ENCODE measurements at places on chromosomes 1 and 21.

DNA sequence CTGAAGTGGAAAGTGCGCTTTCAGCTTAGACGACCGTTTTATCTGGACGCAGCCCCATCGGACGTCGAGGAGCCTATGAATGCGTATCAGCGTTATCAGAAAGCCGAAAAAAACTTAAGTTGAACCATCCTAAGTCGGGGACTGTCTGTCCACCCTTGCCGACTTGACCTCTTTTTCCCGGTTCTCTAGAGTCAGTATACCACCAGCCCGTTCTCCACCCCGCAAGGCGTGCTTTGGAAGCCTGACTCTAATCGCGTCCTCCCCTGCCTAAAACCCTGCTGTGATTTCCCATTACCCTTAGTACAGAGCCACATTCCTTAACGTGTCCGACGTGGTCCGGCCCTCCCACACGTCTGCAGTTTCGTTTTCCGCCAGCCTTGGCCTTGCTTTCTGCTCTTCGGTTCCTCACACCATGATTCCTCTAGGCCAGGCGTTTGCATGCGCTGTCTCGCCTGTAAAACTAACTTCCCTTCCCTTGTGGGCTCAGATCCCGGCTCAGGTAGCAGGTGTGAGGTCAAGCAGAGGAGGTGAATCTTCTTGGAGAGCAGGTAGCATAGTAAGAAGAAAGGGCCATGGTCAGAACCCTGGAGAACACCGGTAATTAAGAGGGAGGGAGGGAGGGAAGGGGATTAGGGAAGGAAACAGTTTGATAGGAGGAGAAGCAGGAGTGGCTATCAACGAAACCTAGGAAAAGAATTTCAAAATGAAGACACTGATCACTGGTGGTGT, 865 bp downstream of the ADPRS start:
- DNase-seq = no peak

DNA sequence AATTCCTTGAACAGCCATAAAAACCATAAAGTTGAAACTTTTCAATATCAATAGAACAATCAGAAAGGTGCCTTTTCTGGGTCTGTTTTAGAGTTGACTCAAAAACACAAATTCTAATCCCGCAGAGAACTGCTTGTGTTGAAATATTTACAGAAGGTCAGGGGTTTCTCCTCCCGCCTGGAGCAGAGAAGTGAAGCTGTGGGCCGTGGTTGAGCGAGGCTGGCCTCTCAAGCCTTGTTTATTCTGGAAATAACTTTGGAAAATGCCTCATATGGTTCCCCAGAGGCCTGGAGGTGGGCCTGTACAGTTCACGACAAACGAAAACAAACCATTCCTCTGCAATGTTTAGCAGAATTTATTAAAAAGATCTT, 90.8 kb upstream of the ERRFI1 start:
- no peak for DNase-seq

GRCh38 chr1:211613108-211613947, 34.4 kb upstream of the SLC30A1 start:
- no peak for DNase-seq

GRCh38 chr1:78370779-78371482, 119.8 kb upstream of the PTGFR start:
- DNase-seq = no peak

GRCh38 chr1:20381045-20381641, 90.5 kb downstream of the VWA5B1 start:
- DNase-seq = no peak

DNA sequence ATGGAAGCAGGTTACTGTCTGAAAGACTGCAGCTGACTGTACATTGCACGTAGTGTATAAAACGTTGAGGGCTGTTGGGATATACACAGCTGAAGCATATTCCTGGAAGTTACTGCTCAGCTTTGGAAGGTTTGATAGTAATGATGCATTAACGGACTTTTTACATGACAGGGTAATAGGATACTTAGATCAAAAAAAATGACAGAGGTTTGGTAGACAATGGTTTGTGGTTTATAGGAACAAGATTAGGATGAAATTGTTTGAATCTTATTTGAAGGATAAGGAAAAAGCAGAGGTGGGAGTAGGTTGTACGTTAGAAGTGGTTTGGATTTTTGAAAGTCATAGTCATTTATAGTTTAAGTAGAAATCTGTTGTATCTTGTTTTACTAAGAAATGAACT, 33.0 kb downstream of the ADGRL2 start:
- DNase-seq = no peak

- peak; percentile 66 for DNase-seq
These were observed 133.4 kb downstream of the COP1 start for GRCh38 chr1:176073524-176074157.

- DNase-seq = no peak
These were observed 21.4 kb upstream of the FASLG start for GRCh38 chr1:172637522-172637921.

DNA sequence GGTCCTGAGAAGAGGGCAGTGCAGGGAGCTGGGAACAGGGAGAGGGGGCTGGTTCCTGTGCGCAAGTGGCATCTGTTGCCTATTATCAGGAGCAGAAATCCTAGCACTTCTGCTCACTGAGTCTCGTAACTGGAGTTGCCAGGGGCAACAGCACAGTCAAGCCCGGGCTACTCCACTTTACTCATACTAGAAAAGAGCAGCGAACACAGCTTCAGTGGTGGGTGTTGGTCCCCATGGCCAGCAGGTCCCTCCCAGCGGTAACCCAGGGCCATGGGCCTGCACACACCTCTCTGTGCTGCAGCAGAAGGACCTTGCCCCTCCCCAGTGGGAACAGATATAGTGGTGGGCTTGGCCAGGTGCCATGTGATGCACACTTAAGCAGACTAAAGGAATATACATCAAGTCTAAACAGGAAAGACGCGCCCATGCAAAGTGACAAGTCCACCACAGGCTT, 8.5 kb downstream of the PYCR2 start:
- peak; percentile 48 for DNase-seq

- DNase-seq = no peak
These were observed 407.9 kb upstream of the ZRANB2 start for GRCh38 chr1:71488555-71489252.

GRCh38 chr1:88230126-88230525, 453.9 kb upstream of the PKN2 start:
- DNase-seq = no peak

DNA sequence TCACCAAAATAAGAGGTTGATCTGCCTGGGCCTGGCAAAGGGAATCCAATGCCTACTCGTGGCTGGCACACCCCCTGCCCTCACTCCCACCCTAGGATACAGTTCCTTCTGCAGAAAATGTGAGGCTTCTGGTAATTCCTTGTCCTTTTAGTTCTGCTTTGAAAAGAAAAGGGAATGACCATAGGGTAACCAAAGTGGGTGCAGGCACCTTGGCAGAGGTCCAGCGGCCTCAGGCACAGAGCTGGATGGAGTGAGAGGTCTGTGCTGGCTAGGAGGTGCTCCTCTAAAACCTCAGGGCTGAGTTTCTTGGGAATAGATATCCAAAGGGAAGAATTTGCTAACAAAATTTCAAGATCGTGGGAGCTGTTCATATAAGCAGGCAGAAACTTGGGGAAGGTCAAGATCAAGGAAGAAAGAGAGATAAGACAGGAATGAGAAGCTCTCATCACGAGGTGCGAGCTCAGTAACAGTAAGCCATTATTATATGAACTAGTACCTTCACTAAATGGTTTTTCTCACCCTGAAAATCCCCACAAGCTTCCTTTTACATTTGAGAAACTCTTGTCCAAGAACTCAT, 293.1 kb upstream of the LYPLAL1 start:
- no peak for DNase-seq

DNA sequence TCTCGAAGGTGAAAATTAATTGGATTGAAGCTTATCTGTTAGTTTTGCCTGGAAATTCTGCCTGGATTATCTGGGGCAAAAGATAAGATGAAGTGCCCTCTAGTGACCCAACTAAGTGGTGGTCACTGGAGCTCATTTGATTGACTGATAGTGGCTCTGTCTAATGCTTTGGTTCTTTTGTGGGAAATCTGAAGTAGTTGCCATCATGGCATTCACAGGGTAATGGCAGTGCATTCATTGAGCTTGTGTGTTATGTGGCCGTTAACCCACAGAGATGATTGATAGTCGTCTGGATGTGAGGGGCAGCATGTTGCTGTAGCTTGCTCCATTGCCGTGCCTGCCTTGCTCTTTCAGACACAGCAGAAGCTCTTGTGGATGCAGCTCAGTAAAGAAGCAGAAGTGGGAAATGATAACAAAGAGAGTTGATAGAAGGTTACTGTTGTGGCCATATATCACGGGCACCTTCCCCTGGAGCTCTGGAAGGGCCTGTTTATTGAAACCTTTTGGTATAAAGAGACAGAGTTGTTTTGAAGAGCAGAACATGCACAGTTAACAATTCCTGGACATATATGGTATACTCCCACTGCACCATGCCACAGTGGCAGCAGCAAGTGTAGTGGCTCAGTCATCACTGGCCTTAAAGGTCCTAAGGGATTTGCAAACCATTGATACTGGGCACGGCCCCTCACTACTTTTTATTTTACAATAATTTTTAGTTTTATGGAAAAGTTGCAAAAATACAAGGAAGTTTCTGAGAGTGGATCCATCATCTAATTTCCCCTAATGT, 42.0 kb downstream of the CXADR start:
- DNase-seq = no peak

DNA sequence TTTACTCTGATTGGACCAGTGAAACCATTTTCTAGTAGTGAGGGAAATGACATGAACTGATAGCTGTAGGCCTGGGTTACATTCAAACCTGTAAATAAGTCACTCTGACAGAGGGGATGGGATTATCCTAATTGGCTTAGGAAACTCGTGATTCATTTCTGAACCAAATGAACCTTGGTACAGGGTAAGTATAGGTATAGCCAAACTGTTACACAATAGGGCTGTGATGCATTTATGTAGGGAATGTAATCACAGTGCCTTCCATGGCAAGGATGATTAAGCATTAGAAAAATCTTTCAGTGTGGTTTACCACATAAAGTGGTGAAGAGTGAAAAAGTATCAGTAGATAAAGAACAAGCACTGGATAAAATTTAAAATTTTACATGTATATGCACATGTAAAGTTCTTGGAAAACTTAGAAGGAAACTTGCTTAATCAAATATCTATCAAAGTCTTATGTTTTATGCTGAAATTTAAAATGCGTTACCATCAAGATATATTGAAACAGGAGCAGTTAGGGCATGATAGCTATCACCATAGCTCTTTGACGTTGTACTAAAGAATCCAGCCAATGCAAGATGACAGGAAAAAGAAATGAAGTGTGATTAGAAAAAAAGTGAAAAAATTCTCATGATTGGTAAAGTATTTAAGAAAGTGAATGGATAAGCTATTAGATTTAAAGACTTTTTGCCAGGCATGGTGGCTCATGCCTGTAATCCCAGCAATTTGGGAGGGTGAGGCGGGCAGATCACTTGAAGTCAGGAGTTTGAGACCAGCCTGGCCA, 63.0 kb downstream of the RABGAP1L start:
- DNase-seq = no peak

DNA sequence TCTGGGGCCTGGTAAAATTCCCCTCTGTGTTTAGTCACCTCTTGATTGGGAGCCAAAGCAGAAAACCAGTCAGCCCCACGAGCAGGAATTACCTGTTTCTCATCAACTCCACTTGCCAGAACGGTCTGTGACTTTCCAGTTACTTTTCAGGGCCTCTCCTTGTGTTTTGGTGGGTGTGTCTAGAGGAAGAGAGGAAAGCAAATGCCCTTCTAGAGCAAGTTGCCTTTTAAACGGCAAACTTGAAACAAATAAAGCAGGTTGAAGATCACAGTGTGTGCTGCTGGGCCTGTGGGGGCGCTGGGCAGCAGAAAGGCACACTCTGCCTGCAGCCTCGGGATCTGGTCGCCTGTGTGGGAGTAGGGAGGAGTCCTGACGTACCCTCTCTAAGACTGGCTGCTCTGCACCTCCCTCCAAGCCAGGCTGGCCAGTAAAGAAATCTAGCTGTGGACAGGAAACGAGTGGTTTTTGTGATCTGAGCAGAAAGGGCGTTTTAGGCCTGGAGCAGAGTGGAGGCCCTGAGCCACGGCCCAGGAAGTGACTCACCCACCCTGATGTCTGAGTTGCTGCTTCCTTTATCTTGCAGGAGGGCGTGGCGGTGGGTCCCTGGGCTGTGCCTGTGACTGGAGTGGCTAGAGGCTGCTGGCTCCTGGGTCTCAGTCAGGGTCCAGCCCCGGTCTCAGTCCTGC, 11.1 kb upstream of the S100A11 start:
- peak; percentile 77 for DNase-seq

DNA sequence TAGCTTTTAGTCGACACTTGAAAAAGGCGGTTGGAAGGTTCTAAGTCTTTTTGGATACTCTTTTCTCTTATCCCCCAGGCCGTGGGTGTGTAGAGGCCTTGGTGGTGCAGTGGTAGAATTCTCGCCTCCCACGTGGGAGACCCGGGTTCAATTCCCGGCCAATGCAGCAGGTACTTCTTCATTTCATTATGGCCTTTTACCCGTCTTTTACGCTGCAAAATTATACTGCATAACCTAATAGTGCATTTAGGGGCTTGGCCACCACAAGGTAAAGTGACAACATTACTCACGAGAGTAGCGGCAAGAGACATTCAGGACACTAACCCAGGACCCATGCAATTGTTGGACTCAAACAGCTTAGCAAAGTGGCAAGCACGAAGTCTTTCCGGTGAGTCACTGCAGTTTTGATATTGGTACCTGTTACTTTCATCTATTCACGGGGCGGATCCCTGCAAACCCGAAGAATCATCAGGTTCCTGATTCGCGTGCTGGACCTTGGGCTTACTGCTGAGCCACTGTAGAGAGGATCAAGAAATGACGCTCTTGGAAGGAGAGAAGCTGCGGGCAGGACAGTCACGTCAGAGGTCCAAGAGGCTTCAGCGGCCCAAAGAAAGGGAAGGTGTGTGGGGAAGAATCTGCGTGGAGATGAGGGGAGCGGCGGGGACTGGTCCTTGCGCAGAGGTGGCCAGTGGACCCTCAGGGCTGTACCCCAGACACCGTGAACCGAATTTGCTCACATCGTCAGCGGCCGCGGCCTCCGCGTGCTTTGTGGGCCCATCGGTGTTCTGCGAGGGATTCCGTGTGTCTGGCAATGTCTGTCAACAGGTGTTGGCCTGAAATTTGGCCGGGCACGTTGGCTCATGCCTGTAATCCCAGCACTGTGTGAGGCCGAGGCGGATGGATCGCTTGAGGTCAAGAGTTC, 12.9 kb upstream of the RNU1-4 start:
- peak; percentile 27 for DNase-seq

GRCh38 chr1:119715542-119715941, 3.8 kb downstream of the PHGDH start:
- DNase-seq = no peak

Measured in NCI-H1436 (cell line).